ENCODE measurements at places on chromosomes 3 and 15. TPM values are rescaled to one million over a fixed set of nuclear protein-coding genes. Genes with fewer than 3 reads are reported as not detected.

DNA sequence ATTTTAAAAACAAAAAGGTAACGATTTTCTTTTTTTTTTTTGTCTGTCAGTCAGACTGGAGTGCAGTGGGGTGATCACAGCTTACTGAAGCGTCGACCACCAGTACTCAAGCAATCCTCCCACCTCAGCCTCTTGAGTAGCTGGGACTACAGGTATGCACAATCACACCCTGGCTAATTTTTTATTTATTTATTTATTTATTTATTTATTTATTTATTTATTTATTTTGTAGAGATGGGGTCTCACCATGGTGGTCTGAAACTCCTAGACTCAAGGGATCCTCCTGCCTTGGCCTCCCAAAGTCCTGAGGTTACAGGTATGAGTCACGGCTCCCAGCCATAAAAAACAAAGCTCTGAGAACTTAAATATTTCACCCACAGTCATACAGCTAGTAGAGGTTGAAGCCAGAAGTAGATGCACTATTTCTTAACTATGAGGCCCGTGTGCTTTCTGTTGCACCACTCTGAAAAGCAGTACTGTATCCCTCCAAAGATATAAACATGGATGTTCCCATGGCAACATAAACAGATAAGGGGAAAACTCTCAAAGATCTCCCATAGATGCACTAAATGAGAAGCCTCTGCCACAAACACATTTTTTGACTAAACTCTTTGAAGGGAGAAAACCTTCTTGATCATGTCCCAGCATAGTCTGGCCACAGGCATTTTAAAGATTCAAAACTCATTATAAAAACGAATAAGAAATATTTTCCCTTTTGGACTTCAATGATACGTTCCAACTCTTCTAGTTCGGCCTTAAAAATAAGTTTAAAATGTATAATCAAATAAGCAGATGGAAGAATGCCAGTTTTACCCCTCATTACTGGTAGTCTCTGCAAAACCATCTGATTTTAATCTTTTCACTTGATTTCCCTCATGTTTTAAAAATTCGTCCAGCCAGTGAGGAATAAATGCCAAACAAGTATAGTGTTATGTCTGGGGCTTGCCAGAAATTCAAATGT is 162.3 kb upstream of the ARHGEF26 start:
- no peaks in the 10 kb centered on the region for H3K36me3 ChIP-seq
- H3K27ac ChIP-seq, result no peak overlapping the region
- no peak for DNase-seq
- H3K27me3 ChIP-seq, result no peaks in the 10 kb centered on the region
- H3K4me1 ChIP-seq, result no peaks in the 10 kb centered on the region
- no peak overlapping the region for H3K4me3 ChIP-seq

The SLC24A5 gene
- not detected for total RNA-seq

DNA sequence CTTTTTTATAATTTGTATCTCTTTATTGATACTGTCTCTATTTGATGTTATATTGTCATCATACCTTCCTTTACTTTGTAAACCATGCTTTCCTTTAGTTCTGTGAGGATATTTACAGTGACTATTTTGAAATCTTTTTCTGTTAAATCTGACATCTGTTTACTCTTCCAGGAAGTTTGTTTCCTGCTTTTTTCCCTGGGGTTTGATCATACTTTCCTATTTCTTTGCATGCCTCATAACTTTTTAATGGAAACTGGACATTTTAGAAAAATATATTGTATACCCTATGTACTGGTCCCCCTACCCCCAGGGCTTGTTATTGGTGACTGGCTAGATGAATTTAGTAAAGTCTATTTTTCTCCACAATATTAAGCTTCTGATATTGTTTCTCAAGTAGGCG is 115.1 kb downstream of the C3orf70 start:
- H3K4me3 ChIP-seq, result no peak overlapping the region
- no peak overlapping the region for H3K27ac ChIP-seq
- H3K27me3 ChIP-seq, result no peaks in the 10 kb centered on the region
- H3K36me3 ChIP-seq, result peaks cover 8% of the 10 kb centered on the region
- H3K4me1 ChIP-seq, result no peaks in the 10 kb centered on the region

DNA sequence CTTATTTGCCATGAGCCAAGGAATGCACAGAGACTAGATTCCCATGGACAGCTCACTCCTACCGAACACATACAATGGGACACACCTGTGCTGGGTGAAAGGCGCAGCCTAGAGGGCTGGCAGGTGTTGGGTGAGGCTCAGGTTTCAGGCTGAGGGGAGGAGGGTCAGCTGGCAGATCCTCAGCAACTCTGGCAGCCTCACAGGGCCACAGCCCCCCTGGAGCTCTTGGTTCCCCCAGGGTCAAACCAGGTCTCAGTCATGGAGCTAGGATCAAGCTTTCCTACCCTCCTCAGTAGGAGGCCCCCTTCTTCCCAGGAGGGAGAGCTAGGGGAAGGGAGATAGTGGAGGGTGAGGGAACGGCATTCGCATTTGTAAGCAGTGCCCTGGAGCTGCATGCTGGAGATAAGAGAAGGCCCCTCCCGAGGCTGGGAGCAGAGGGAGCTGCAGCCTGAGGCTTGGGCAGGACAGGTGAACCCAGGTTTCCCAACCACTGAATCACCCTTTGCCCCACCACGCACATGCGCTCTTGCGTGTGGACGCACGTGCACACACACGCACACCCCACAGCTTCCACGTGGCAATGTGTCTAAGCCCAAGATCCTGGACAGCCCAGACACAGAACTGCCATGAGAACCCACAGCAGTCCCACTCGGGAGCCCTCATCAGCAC is 26.3 kb upstream of the TFRC start:
- no peaks in the 10 kb centered on the region for H3K4me1 ChIP-seq
- H3K4me3 ChIP-seq, result no peak overlapping the region
- H3K27ac ChIP-seq, result no peak overlapping the region
- no peak for DNase-seq
- H3K36me3 ChIP-seq, result no peaks in the 10 kb centered on the region
- H3K27me3 ChIP-seq, result no peaks in the 10 kb centered on the region

The CALML4 gene
- 1.1 TPM for total RNA-seq

GRCh38 chr15:58139276-58139988 is 1.3 kb downstream of the AQP9 start:
- no peak overlapping the region for H3K4me3 ChIP-seq
- H3K36me3 ChIP-seq, result no peaks in the 10 kb centered on the region
- no peak for DNase-seq
- H3K4me1 ChIP-seq, result no peaks in the 10 kb centered on the region
- no peak overlapping the region for H3K27ac ChIP-seq

DNA sequence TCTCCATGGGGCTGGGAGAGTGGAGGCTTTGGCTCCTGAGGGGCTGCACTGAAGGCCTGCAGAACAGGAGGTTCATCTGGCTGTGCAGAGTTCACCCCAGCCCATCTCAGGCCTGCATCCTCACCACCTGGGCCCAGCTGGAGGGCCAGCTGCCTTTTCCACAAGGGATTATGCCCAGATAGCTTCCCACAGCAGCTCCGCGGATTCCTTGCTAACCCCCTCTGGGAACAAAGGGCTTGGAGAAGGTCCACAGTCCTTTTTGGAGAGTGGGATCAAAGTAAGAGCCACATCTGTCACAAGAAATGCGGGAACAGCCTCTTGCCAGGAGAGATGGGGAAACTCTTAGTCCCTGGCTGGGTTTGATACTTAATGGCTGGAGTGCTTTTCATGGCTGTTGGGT is 164.7 kb upstream of the RGMA start:
- no peak overlapping the region for H3K27ac ChIP-seq
- H3K27me3 ChIP-seq, result no peaks in the 10 kb centered on the region
- no peaks in the 10 kb centered on the region for H3K4me1 ChIP-seq
- H3K4me3 ChIP-seq, result no peak overlapping the region

The USP50 gene
- not detected for total RNA-seq

GRCh38 chr3:106485217-106485616 is 616.4 kb upstream of the CBLB start:
- no peak overlapping the region for H3K27ac ChIP-seq
- DNase-seq, result no peak
- H3K27me3 ChIP-seq, result no peaks in the 10 kb centered on the region

The HRG gene
- not detected for total RNA-seq

The SHC4 gene
- 2.9 TPM for total RNA-seq

DNA sequence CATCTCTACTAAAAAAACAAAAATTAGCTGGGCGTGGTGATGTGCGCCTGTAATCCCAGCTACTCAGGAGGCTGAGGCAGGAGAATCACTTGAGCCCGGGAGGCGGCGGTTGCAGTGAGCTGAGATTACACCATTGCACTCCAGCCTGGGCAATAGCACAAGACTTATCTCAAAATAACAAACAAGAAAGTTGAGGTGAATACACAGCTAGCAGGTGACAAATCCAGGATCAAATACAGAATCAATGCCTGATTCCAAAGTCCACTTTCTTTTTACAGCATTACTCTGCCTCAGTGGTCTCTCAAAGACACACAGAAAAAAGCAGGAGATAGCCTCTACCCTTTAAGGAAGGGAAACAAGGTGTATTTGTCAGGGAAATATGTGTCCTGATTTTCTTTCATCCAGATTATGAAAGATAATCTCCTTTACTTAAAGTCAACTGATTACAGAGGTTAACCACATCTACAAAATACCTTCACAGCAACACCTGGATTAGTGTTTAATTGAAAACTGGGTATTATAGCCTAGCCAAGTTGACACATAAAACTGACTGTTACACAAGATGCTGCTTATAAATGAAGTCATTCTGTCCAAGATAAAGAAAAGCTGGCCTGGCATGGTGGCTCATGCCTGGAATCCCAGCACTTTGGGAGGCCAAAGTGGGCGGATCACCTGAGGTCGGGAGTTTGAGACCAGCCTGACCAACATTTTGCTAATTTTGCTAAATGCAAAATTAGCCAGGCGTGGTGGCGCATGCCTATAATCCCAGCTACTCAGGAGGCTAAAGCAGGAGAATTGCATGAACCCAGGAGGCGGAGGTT is 4.0 kb upstream of the SLC25A38 start:
- no peaks in the 10 kb centered on the region for H3K27me3 ChIP-seq
- no peaks in the 10 kb centered on the region for H3K4me1 ChIP-seq
- DNase-seq, result no peak
- no peak overlapping the region for H3K4me3 ChIP-seq
- H3K36me3 ChIP-seq, result 0 out of 2 replicates have a peak, but pooled peaks cover 4% of the 10 kb centered on the region

GRCh38 chr3:57646723-57647122 is 46.2 kb downstream of the DENND6A start:
- no peaks in the 10 kb centered on the region for H3K4me1 ChIP-seq
- no peak overlapping the region for H3K4me3 ChIP-seq
- H3K27me3 ChIP-seq, result no peaks in the 10 kb centered on the region
- DNase-seq, result no peak

The PFKFB4 gene
- 3.3 TPM for total RNA-seq

- peak; percentile 69 for DNase-seq
- peaks cover 15% of the 10 kb centered on the region for H3K4me1 ChIP-seq
- H3K36me3 ChIP-seq, result no peaks in the 10 kb centered on the region
- peak overlapping the region; percentile 41 for H3K27ac ChIP-seq
These were observed 9.1 kb downstream of the BCL2L10 start for GRCh38 chr15:52103217-52104207.

Data from SJSA1 (cell line).